ENCODE measurements at places on chromosomes 13 and 19. TPM values are rescaled to one million over a fixed set of nuclear protein-coding genes. Genes with fewer than 3 reads are reported as not detected.

Gene ZNF135
- 1.2 TPM for total RNA-seq

Gene RPS15
- total RNA-seq: 908 TPM

Gene CYP4F11
- total RNA-seq: 12.0 TPM

Gene ZNF562
- total RNA-seq: 34.8 TPM

Gene PRTN3
- not detected for total RNA-seq

Gene ZNF132
- 3.0 TPM for total RNA-seq

Gene CEACAM3
- 1.2 TPM for total RNA-seq

Gene ONECUT3
- not detected for total RNA-seq

Gene TMEM143
- 12.5 TPM for total RNA-seq

Gene CALR3
- total RNA-seq: not detected

Gene AXL
- 27.4 TPM for total RNA-seq

Gene MISP
- 461 TPM for total RNA-seq

Gene SPINT2
- 852 TPM for total RNA-seq

Gene INAFM1
- 14.1 TPM for total RNA-seq

Gene ADGRE3
- not detected for total RNA-seq

Gene ZFP36
- total RNA-seq: 152 TPM

Gene ZNF112
- total RNA-seq: 4.4 TPM

Gene TLE2
- 32.9 TPM for total RNA-seq

Gene PALM3
- total RNA-seq: 0.59 TPM

Gene MEF2B
- total RNA-seq: 3.5 TPM

Gene DIRAS1
- total RNA-seq: 1.1 TPM

Gene GFY
- not detected for total RNA-seq

Gene KISS1R
- total RNA-seq: not detected

Gene ZIC5
- total RNA-seq: not detected

Gene GPR12
- total RNA-seq: 0.08 TPM

Gene CRX
- total RNA-seq: not detected

Gene CACNA1A
- 6.0 TPM for total RNA-seq

Gene MATK
- 1.5 TPM for total RNA-seq

Gene CYP2A7
- not detected for total RNA-seq

Gene SIGLEC10
- total RNA-seq: 4.5 TPM
